NCI-H1436 (cell line): ENCODE measurements at places on chromosomes 6 and 20.

GRCh38 chr6:148509800-148510581, 167.4 kb downstream of the SASH1 start:
- no peak for DNase-seq

DNA sequence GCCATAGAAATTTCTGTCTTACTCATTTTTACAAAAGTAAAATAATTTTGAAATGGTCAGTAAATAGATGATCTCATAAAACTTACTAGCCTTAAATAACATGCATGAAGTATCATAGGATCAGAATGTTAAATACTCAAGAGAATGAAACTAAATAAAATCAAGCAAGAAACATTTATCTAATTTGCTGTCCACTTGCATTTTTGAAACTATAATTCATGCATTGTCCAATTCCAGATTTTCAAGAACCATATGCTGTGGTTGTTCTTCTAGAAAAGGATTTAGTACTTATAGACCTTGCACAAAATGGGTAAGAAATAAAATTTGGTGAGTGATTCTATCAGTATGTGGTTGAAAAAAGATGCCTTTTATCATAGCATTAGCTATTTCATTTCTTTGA, 107.0 kb downstream of the STXBP5 start:
- DNase-seq, result no peak

- no peak for DNase-seq
Measured at GRCh38 chr6:77536701-77537100, 73.4 kb upstream of the HTR1B start.

- no peak for DNase-seq
Measured at GRCh38 chr20:53884859-53885541, 185.4 kb downstream of the BCAS1 start.

DNA sequence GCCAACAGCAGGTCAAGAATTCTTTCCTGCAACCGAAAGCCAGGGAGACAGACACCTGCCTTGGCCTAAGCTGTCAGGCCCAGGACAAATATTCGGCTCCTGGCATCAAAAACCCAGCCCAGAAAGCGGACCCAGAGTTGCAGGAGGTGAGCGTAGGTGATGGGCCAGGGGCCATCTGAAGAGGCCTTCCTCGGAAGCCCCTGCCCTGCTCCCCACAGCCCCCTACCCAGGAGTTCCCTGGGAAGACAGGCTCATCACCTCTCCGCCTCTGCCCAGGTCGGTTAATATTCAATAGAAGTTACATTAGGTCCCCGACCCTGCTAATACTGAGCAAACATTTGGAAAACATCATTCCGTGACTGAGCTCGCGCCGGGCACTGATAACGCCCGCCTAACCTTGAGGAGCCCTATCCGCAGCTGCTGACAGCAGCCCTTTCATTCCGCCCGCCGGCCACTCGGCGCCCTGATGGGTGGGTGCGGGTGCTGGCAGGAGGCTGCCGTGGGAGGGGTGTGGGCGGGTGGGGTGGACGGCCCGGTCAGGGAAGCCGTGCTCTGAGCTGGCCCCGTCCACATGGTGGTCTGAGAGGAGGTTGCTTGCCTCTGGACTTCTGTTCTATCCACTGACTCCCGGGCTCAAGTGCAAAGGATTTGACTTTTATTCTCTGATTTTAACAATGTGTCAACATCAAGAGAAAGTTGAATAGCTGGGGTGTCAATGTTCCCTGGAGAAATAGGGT, 55.7 kb downstream of the HNF4A start:
- DNase-seq, result no peak

GRCh38 chr6:161091972-161092701, 100.6 kb downstream of the MAP3K4 start:
- DNase-seq, result no peak

GRCh38 chr20:24389686-24390085, 79.7 kb upstream of the SYNDIG1 start:
- no peak for DNase-seq
